Peyer's patch (tissue), 4 donors: ENCODE measurements at places on chromosomes 1 and 21.

GRCh38 chr1:231500666-231501065 lies 27.8 kb upstream of the TSNAX start:
- DNase-seq: no peak

GRCh38 chr1:12142891-12143630 lies 23.7 kb upstream of the TNFRSF1B start:
- peak; percentile 59 for DNase-seq

DNA sequence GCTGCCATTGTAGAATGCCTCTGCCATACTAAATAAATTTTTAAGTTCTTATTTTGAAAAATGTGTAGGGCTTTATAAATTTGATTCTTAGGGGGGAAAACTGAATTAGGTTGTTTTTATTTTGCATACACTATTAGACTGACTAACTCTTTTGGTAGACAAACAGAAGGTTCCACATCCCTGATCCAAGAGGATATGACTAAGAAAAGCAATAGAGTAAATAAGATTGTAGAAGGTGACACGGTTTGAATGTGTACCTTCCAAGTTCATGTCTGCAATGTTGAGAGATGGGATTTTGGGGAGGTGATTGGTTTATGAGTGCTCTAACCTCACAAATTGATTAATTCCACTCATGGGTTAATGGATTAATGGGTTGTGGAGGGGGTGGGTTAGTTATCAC lies 127.9 kb downstream of the GLUL start:
- DNase-seq: no peak

DNA sequence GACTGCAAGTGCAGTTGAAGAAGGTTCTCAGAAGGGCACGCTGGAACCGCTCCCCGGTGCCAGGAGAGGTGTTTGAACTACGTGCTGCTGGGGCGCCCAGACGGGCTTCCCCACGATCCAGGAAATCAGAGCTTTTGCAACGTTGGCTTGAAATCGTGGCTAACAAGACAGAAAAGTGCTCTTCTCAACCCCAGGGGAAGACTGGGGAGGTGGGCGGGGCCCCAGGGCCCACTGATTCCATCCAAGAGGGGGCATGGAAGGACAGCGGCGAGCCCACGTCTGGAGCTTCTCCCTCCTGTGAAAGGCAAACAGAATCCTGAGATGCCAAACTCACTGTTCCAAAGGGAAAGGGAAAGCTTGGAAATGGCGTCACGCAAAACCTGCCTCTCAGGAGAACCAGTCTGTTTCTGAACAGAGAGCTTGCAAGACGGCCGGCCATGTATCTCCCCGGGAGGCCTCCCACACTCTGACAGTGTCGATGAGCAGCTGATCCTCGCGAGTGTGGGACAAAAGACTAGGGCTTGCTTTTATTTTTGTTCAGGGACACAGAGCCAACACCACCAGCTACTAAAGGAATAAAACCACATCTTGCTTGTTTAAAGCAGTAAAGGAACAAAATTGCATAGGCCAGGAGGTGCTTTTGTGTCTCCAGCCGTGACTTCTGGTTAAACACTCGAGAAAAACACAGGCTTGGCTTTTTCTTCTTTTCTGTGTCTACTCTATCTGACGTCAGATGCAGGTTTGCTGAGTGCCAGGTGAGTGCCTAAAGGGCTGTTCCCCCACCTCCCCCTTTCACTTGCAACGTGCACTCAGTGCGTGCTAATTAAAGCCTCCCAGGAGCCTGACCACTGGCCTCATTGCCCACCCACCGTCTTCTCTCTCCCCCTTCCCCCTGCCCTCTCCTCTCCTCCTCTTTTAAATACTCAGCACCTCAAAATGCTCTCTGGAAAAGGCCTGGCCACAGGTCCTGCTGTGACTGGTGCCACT lies 41.5 kb downstream of the LRRC3 start:
- DNase-seq: no peak

- DNase-seq: no peak
Observed at GRCh38 chr1:12059722-12060464, 3.2 kb upstream of the TNFRSF8 start.

GRCh38 chr1:29239142-29239541 lies 2.8 kb downstream of the PTPRU start:
- no peak for DNase-seq

DNA sequence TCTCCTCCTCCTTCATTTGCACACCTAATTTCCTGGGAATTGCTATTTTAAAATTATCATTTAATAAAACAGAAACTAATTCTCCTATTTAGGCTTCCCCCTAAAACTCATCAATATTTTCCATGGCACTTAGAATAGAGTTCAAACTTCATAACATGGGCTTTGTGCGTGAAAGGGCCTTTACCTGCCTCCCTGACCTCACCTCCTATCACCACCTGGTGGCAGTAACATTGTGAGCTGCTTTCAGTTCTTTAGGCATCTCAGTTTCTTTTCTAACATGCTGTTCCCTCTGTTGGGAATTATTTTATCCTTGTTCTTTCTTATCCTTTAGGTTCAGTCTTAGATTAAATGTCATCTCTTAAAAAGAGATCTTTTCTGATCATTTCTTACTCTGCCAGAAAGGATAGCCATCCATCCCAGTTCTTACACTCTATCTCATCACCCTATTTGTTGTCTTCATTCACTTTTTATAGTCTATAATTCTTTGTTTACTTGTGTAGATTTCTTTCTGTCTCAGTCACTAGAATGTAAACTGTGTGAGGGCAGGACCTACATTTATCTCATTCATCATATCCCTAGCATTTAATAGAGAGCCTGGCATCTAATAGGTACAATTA lies 133.8 kb upstream of the KIAA1614 start:
- DNase-seq: no peak

DNA sequence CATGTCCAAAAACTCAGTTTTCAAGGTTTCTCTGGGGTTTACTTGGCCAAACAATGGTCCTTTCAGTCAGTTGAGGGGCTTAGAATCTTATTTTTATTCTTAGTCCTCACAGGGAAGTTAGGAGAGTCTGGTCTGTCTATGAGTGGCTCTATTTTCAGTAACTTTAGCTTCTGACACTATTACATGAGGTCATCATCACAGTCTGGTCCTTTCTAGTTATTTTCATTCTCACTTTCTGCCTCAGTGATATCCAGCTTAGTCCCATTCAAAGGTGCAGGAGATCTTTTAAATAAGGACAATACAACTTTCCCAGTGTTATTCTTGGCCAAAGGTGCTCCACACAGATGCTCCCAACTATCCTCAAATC lies 30.0 kb upstream of the FGGY start:
- DNase-seq: no peak
